CD4-positive, alpha-beta T cell treated with Interleukin-2 at 100 ng/mL for 4 hours (primary cell): ENCODE measurements at places on chromosomes 11 and 22.
A peak's percentile ranks its signal among the peaks of the same experiment; 100 is the strongest.

- no peak for DNase-seq
Observed at GRCh38 chr11:118634431-118635236, 27.2 kb downstream of the PHLDB1 start.

GRCh38 chr22:24765166-24765565 is 9.4 kb downstream of the PIWIL3 start:
- no peak for DNase-seq

DNA sequence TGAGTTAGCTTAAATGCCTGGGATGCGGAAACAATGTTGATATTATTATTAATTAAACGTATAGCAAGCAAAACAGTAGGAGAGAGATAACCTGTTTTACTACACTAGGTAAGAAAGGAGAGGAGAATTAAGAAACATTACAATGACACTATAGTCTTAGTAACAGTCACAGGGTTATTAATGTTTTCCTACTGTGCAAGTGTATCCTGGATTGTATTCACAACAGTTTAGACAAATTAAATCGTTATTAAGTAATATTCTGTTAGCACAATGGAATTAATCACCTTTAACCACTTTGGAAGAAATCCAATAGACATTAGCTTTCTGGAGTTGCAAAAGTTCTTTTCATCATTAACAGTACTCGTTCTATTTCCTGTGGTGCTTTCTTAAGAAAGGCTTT is 3.4 kb downstream of the FAM181B start:
- no peak for DNase-seq

GRCh38 chr22:46414704-46415103 is 79.2 kb downstream of the TRMU start:
- DNase-seq = no peak

DNA sequence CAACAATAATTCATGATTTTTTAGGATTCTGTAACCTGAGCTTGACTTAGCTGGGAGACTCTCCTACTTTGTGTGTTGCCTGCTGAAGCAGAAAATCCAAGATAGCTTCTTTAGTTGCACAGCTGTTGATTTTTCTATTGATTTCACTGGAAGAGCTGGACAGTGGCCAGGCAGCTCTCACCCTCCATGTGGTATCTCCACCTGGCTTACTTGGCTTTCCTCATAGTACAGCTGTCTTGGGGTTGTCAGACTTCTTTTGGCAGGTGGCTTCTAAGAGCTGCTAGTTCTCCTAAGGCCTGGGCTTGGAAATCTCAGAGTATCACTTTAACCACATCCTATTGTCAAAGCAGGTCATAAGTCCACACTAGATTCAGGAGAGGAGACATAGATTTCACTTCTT is 130.8 kb upstream of the SPON1 start:
- DNase-seq = no peak

DNA sequence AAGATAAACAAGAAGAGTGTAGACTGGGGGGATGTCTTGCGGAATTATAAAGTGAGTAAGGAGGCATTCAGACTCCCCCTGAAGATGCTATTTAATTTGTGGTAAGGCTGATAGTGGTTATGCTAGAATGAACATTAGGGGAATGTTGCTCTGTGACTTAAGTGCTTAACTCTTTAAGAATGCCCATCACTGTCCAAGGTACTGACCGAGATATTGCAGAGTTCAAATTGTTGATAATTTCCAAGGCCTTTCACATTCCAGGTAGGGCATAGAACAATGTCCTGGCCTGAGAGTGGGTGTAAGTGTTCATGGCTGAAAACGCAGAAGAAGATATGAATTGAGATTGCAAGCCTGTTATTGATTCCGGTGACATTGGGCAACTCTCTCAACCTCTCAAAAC is 90.3 kb upstream of the SEZ6L start:
- no peak for DNase-seq

DNA sequence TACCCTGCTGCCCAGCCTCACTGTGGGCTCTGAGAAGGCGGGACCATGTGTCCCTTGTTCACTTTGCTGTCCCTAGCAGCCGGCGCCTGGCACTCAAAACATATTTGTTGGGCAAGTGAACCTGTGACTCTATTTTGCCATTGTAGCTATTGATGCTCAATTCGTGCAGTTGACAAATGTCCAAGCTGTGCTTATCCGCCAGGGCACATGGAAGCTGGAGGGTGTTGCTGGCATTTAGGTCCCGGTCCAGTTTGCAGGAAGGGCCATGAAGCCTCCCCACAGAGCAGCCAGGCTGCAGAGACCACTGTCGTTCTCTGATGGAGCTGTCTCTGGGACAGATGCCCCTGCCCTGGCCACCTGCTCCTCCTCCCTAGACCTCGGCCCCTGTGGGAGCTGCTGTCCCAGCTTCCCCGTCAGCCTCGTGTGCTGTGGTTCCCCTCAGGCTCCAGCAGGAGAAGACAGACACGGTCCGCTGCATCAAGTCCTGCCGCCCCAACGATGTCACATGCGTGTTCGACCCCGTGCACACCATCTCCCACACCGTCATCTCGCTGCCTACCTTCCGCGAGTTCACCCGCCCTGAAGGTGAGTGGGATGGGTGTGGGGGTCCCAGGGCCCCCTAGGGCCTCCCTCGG is 71.5 kb downstream of the FBLN1 start:
- DNase-seq = no peak

DNA sequence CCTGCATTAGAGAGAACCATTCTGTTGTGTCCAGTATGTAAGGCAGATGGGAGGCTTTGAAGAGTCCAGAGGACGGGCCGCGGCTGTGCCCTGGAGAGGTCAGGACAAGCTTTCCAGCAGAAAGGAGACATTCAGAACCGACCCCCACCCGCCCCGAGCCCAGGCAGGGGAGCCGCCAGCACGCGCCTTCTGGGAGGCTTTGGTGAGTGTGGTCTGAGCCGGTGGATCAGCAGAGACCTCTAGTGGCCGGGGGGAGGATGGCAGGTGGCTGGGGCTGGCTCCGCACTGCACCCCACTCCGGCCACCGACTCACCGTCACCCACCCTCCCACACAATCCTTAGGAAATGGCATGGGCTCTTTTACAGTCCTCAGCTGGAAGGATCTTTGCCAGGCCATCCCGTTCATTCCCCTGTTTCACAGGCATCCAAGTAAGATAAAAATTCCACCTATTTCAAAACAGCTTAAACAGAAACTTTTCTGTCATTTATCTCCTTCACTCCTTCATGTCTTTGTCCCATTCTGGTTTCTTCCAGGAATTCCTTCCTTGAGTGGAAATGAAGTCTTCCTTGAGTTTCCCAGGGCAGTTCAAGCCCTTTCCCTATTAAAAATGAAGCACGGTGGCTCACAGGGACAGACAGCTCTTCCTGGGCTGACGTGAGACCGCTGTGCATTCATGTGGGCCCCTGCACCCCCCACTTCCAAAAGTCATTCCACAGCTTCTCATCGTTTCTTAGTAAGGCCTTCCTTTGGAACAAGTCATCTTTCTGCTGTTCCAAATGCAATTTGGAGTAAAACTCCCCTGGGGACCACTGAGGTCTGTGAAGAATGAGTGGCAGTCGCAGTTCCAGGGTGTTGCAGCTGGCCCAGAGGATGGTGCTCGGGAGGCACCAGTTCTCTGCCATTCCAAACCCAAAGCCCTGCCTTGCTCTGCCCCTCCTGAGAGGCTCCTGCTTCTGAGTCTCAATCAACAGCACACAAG is 91.0 kb downstream of the FEZ1 start:
- DNase-seq = peak; percentile 65

DNA sequence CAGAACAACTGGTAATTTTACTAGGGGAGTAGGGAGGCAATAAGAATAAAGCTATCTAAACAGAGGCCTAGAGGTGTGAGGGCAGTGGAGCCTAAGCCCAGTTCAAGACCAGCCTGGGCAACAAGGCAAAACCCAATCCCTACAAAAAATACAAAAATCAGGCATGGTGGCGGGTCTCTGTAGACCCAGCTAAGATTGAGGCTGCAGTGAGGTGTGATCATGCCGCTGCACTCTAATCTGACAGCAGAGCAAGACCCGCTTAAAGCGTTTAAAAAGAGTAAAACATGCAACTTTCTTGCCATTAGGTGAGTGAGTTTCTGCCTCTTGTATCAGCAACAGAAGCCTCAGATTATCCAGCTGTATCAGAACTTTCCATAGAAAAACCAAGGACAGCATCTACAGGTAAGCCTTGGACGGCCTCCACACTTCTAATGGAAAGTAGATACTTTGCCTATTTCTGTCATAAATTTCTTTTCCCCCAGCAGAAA is 12.1 kb downstream of the TAF1D start:
- no peak for DNase-seq

GRCh38 chr11:28466506-28466905 is 358.3 kb downstream of the METTL15 start:
- no peak for DNase-seq

GRCh38 chr11:119803726-119804294 is 74.8 kb upstream of the NECTIN1 start:
- DNase-seq = no peak

DNA sequence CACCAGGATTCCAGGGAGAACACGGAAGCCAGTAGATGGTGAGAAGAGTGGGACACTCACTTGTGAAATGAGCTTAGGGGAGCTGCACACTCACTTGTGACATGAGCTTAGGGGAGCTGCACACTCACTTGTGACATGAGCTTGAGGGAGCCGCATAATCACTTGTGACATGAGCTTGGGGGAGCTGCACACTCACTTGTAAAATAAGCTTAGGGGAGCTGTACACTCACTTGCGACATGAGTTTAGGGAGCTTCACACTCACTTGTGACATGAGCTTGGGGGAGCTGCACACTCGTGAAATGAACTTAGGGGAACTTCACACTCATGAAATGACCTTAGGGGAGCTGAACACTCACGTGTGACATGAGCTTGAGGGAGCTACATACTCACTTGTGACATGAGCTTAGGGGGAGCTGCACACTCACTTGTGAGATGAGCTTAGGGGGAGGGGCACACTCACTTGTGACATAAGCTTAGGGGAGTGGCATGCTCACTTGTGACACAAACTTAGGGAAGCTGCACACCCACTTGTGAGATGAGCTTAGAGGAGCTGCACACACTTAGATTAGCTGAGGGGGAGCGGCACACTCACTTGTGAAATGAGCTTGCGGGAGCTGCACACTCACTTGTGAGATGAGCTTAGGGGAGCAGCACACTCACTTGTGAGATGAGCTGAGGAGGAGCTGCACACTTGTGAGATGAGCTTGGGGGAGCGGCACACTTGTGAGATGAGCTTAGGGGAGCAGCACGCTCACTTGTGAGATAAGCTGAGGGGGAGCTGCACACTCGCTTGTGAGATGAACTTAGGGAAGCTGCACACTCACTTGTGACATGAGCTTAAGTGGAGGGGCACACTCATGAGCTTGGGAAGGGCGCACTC is 59.0 kb downstream of the NCAPD3 start:
- no peak for DNase-seq

GRCh38 chr22:50531546-50531961 is 1.7 kb upstream of the TYMP start:
- DNase-seq = peak; percentile 66

DNA sequence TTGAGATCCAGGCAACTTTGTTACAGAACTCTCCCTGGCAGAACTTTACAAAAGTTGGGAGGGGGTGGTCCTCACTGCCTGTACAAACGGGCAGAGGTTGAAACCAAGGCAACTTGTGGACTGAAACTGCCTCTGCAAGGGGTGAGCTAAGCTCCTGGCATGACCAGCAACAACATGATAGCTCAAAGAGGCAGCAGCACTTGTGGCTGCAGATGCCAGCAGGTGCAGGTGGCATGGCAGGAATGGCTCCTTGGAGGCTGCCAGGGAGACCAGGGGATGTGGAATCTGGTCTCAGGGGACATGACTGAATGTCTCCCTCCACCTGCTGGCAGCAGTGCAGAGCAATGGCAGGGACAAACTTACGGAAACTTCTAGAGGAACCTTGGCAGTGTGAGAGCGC is 38.8 kb upstream of the PHF21A start:
- no peak for DNase-seq

DNA sequence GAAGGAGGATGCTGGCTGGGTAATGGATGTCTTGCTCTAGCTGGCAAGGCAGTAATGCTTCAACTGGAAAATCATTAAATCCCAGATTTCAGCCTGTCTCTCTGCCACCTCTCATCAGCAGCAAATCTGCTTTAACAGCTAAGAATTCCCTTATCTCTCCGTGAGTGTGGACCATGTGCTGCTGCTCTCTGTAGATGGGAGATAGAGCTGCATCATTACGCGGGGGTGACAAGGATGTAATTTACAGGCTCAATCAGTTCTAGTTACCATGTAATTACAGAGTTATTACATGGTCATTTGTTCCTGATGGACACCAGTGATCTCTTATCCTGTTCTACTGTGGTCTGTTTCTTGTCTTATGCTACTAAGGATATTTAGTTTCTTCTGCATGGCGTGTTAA is 665.4 kb downstream of the NTM start:
- DNase-seq = no peak

DNA sequence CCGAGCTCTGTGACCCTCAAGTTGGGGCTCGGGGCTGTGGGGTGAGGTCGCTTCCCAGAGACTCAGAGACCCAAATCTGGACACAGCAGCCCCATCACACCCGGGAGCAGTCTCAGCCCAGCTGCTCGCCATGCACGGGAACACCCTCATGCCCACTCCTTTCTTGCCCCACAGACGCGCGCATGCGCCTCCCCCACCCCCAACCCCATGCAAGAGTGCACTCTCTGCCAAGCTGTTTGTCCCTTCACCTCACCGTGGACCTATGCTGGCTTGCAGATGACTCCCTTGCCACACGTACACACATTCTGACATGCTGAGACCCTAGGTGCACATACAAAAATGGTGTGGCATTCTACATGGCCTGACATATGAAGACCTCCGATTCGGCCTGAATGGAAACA is 478 bp upstream of the CD248 start:
- peak; percentile 10 for DNase-seq

GRCh38 chr11:108734956-108735559 is 70.2 kb downstream of the DDX10 start:
- peak; percentile 40 for DNase-seq

DNA sequence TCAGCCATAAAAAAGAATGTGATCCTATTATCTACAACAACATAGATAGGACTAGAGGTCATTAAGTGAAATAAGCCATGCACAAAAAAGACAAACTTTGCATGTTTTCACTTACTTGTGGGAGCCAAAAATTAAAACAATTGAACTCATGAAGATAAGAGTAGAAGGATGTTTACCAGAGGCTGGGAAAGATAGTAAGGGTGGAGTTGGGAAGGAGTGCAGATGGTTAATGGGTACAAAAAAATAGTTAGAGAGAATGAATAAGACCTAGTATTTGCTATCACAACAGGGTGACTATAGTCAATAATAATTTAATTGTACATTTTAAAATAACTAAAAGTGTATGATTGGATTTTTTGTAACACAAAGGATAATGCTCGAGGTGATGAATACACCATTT is 27.2 kb upstream of the IL10RA start:
- no peak for DNase-seq

GRCh38 chr11:13965337-13965736 is 2.8 kb downstream of the SPON1 start:
- no peak for DNase-seq

GRCh38 chr11:35174666-35175065 is 35.7 kb downstream of the CD44 start:
- DNase-seq = peak; percentile 70

GRCh38 chr11:102972853-102973252 is 17.3 kb upstream of the MMP13 start:
- DNase-seq = no peak

GRCh38 chr22:47836957-47837356 is 1074.5 kb downstream of the TBC1D22A start:
- DNase-seq = no peak

GRCh38 chr22:28674121-28674563 is 5.5 kb downstream of the TTC28 start:
- DNase-seq = peak; percentile 59
